Myocyte (in vitro differentiated cells): ENCODE measurements at places on chromosomes 1 and 21.

DNA sequence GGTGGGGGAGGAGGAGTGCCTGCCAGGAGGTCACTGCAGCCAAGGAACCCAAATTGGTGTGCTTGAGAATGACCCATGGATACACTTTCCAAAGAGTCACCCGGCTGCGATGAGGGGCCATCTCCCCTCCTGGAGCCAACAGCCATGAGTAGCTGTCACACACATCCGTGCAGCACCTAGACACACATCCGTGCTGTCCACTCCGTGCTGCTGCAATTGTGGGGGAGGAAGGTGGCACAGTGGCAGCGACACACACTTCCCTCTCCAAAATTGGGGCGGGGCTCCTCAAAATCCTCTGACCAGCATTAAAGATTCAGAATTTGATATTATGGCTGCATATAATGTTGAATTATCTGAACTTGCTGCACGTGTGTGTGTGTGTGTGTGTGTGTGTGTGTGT, 15.8 kb downstream of the TP73 start:
- DNase-seq: no peak

DNA sequence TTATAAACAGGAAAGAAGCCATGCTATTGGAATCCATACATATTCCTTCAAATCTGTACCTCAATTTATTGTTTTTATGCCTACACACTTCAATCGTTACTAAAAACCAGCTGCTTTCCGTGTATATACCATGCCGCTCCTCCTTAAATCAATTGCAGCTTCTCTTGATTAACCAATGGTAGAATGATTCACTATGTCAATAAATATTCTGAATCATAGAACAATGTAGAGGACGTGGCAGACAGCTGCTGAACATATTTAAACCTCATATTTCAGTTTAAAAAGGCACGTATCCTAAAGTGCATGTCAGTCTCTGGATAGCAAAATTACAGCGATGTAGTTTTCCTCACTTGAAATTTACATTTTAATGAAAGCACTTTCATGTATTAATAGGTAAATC, 100.4 kb downstream of the MRPL39 start:
- no peak for DNase-seq

DNA sequence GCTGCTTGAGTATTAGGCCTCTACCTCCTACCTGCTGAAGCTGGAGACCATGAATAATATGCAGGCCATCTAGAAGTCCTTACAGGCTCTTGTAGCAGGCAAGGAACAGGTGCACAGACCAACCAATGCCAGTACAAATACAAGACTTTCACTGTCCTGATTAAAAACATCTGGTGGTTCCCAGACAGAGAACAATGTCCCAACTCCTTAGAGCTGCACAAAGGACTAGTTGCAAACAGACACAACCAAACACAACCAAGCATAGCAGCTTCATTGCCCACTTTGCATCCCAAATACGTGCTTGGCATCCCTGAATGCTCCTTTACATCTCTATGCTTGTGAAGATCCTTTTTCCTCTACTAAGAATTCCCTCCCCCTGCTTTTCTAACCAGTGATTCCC, 98.1 kb upstream of the CXADR start:
- no peak for DNase-seq

DNA sequence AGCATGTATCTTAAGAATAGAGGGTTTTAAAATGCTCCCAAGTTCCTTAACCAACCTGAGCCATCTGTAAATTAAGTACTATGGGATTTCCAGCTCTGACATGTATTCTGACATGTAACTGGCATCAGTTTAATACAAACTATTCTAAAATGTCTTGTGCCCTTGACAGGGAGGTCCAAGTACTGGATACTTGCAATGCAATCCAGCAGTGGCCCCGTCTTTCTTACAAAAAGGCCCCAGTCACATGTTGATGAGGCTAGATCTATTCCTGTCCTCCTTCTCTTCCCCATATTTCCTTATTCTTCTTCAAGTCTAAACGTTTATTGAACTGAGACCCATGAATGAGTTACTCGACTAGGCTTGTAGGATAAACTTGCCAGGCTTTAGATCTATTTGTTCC, 46.4 kb downstream of the MRPL39 start:
- DNase-seq: no peak

DNA sequence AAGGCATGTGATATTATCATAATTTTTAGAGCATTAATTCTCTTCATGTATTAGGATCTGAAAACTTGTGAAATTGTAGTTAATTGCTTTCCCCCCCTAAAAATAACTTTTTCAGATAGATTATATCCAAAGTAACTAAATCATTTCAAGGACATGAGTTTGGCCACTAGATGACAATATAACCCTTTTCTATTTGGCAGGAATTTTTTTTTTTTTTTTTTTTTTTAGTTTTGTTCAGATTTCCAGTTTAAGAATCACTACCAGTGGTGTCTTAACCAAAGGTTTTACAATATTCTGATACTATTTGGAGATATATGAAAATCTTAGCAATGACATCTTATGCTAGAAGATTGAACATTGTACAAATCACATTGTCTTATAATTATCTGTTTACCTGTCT, 370.8 kb downstream of the AMY1C start:
- DNase-seq: no peak

- no peak for DNase-seq
Observed at GRCh38 chr1:10648689-10649516, 147.5 kb downstream of the CASZ1 start.

DNA sequence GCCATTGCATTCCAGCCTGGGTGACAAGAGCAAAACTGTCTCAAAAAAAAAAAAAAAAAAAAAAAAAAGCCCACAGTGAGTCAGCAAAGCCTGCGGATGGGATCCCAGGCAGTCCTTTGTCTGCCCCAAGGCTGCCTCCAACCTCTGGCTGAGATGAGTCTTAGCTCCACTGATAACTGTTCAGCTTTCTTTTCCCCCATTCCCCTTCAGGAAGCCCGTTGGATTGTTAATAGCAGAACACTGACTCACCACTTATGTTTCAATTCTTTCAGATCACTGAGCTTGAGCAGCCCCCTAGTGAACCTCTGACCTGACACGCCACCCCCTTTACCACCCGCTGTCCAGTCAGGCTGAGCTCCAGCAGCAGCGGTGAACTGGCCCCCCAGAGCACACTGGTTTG, 57.5 kb downstream of the ERG start:
- DNase-seq: no peak

DNA sequence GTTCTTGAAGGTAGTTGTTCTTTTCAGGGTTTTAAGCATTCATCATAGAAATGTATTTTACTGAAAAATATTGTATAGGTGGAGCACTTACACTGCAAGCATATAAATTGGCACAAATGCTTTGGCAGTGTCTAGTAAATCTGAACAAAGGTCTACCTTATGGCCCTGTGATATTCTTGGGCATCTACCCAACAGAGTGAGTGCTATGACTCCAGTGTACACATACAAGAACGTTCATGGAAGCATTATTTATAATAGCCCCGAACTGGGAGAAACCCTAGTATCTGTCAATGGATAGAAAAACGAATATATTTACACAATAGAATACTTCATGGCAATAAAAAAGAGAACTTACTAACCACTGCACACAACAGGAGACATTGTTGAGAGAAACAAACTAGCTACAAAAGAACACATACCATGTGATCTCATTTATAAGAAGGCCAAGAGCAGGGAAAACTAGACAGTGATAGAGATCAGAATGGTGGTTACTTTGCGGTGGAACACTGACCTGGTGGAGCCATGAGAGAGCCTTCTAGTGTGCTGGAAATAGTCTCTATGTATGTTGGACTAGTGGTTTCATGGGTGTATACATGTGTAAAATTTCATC, 96.0 kb downstream of the MAB21L3 start:
- DNase-seq: no peak

DNA sequence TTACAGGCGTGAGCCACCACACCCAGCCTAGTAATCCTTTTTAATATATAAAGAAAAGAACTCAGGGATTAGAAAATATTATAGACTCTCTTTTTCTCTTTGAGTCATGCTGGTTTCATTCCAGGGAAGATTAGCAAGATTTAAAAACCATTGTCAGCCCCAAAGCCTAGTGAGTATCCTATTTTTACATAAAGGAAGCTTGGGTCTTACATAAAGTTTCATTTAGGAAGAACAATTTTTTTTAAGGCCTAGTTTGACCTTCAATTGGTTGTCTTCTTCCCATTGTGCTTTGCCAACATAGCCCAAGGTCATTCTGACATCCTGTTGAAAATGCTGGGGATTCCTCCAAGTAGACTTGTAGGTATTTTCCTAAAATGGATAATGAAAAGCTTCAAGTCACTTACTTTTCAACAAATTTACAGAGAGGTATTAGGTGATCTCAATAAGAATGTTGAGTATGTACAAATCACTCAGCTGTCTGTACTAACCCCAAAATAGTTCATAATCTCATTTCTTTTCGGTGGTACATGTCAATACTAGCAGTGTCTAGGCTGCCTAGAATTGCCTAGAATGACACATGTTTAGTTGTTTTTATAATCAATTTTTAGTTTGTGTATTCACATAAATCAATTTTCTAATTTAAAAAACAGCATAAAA, 4.3 kb upstream of the KIF14 start:
- peak; percentile 16 for DNase-seq
